ENCODE measurements at places on chromosomes 3 and 15. TPM values are rescaled to one million over a fixed set of nuclear protein-coding genes. Genes with fewer than 3 reads are reported as not detected.

Gene SLTM
- 123 TPM for total RNA-seq

Gene SLC28A1
- 0.43 TPM for total RNA-seq

Gene ATP8B4
- total RNA-seq: 34.9 TPM

Gene RASL12
- 116 TPM for total RNA-seq

Gene TYRO3
- total RNA-seq: 25.9 TPM

Gene UBP1
- total RNA-seq: 86.3 TPM
